Stimulated activated CD8-positive, alpha-beta memory T cell treated with anti-CD3 and anti-CD28 coated beads, Interleukin-15, amount 100 ng/mL, for 48 hours (primary cell): ENCODE measurements at places on chromosomes 12 and 14.

- DNase-seq = no peak
Observed at GRCh38 chr12:20434996-20435395, 66.7 kb downstream of the PDE3A start.

GRCh38 chr12:66397574-66398290 is 95.4 kb downstream of the HELB start:
- no peak for DNase-seq

GRCh38 chr14:105508069-105508468 is 17.0 kb downstream of the TEDC1 start:
- no peak for DNase-seq

DNA sequence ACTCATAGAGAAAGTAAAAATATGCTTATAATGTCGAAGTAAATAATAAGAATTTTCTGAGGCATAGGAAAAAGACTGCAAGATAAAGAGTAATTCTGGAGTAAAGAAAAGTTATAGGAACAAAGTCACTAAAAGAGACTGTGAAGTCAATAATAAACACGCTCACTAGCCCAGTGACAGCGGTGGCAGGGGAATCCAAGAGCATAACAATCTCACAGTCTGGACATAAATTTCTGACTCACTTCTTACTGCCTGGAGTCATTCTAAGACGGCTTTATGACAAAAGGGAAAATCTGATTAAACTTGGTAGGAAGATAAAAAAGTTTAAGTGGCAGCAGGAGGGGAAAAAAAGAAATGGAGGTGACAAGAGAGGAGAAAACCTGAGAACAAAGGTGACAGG is 56.4 kb upstream of the GRIP1 start:
- no peak for DNase-seq

GRCh38 chr12:26471560-26471959 is 276.2 kb downstream of the SSPN start:
- no peak for DNase-seq
